Occipital lobe (tissue), 3 donors: ENCODE measurements at places on chromosomes 13 and 19. TPM values are rescaled to one million over a fixed set of nuclear protein-coding genes. Genes with fewer than 3 reads are reported as not detected.

The FLT3 gene
- total RNA-seq = 3.1 TPM

The PSG6 gene
- total RNA-seq = not detected

The C1QTNF9B gene
- not detected for total RNA-seq

The AKAP11 gene
- 87.0 TPM for total RNA-seq

The TRPC4 gene
- 55.4 TPM for total RNA-seq

The TMEM145 gene
- 47.1 TPM for total RNA-seq

The IFNL1 gene
- not detected for total RNA-seq

The MBD3L2 gene
- total RNA-seq = not detected

The ZGLP1 gene
- 1.6 TPM for total RNA-seq

The TEX101 gene
- total RNA-seq = not detected

The PTGER1 gene
- not detected for total RNA-seq

The VASP gene
- 8.4 TPM for total RNA-seq

The SHD gene
- 0.94 TPM for total RNA-seq

The PTPRH gene
- total RNA-seq = 0.47 TPM

The IGLON5 gene
- 3.0 TPM for total RNA-seq

The ZNF628 gene
- 0.78 TPM for total RNA-seq

The CEACAM3 gene
- not detected for total RNA-seq

The SPRED3 gene
- total RNA-seq = 1.4 TPM

The CEBPA gene
- total RNA-seq = 2.8 TPM

The TMEM59L gene
- total RNA-seq = 34.5 TPM

The ZNF229 gene
- total RNA-seq = 23.1 TPM

The NXNL1 gene
- not detected for total RNA-seq

The YJEFN3 gene
- 1.6 TPM for total RNA-seq

The LACC1 gene
- total RNA-seq = 4.2 TPM

The ZNF709 gene
- total RNA-seq = 37.6 TPM

The KRTDAP gene
- total RNA-seq = not detected

The MEIOSIN gene
- total RNA-seq = not detected

The TPTE2 gene
- 0.16 TPM for total RNA-seq

The KLHL1 gene
- 106 TPM for total RNA-seq

The FARP1 gene
- total RNA-seq = 86.7 TPM

The ZIK1 gene
- 33.7 TPM for total RNA-seq

The CGB8 gene
- total RNA-seq = not detected

The PSPN gene
- total RNA-seq = 3.6 TPM

The TBXA2R gene
- total RNA-seq = 0.78 TPM

The CYSLTR2 gene
- 1.1 TPM for total RNA-seq

The GIPR gene
- total RNA-seq = not detected
